ENCODE measurements at places on chromosomes 13 and 19. TPM values are rescaled to one million over a fixed set of nuclear protein-coding genes. Genes with fewer than 3 reads are reported as not detected.

The GPI gene
- total RNA-seq: 324 TPM

The ZNF726 gene
- 0.66 TPM for total RNA-seq

The ZNF256 gene
- 5.9 TPM for total RNA-seq

The SLC7A9 gene
- 0.22 TPM for total RNA-seq

The F2RL3 gene
- 15.3 TPM for total RNA-seq

The OLFM2 gene
- total RNA-seq: 39.9 TPM

The PTH2 gene
- total RNA-seq: not detected

The AP1M2 gene
- 0.51 TPM for total RNA-seq

The KRTDAP gene
- total RNA-seq: not detected

Measured in subcutaneous adipose tissue (tissue), 4 donors.